ENCODE measurements at places on chromosomes 5 and 9.
A peak's percentile ranks its signal among the peaks of the same experiment; 100 is the strongest.

DNA sequence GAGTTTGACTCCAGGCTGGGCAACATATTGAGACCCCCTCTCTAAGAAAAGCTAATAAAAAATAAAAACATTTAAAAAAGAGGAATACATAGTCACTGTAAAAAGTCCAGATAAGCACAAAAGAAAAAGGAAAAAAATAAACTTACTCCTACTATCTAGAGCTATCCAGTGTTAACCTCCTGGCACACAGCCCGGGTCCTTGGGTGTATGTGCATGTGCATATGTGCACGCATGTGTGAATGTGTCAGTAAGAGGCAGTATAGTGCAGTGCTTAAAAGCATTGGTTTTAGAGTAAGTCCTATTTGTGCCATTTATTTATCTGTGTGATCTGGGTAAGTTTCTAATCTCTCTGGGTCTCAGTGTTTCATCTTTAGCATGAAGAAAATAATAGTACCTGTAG lies 26.7 kb downstream of the FAM219A start:
- DNase-seq: peak; percentile 30

DNA sequence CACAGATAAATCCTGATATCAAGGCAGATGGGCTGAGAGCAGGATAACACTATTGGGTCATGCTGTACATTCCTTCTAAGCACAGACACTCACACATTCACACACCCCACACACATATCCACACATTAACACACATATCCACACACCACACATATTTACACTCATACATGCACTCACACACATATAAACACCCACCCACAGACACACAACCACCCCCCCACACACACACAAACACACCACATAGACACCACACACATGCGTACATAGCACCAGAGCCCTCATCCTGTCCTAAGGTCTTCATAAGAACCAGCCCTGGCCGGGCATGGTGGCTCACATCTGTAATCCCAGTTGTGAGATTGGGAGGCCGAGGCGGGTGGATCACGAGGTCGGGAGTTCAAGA lies 322.3 kb upstream of the ADCY2 start:
- no peak for DNase-seq

DNA sequence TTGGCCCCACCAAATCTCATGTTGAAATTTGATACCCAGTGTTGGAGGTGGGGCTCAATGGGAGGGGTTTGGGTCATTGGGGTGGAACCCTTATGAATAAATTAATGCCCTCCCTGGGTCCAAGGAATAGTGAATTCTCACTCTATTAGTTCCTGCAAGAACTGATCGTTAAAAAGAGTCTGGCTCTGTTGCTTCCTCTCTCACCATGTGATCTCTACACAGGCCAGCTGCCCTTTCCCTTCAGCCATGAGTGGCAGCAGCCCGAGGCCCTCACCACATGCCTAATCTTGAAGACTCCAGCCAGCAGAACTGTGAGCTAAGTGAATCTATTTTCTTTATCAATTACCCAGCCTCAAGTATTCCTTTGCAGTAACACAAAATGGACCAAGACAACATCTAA lies 106.0 kb downstream of the CAAP1 start:
- DNase-seq: no peak

GRCh38 chr9:138009803-138010690 lies 132.5 kb downstream of the CACNA1B start:
- DNase-seq: no peak

DNA sequence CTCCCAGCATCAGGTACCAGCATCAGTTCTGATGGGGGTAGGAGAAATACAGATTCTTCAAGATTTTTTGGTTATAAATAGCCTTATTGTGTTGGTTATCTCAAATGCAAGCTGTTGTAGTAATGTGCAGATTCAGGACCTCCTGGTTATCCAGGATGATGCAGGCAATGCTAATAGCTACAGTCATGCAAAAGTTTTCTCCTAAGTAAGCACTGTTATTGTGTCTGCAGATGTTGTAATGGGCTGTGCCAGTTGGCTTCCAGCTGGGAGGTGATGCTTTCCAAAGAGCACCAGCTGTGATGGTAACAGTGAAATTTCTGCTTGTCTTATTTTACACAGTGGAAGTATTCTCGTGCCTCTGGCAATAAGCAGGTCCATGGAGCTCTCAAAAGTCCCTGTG lies 719.2 kb upstream of the CTNND2 start:
- no peak for DNase-seq

DNA sequence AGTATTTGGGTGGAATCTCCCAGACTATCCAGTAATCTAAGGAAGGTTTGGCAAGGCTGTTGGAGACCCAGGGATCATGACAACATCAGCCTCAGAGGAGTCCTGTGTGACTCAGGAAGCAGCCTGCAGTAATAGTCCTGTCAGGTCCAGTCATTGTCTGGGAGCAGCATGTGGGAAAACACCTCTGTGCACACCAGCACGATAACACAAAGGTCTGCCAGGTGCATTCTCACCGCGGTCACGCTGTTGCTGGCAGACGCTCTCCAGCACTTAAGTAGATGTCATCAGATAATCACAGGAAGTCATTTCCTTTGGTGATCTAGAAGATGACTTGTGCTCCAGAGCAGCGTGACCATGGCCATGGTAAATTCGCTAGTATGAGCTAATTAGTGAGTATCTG lies 99.2 kb upstream of the IQGAP2 start:
- DNase-seq: peak; percentile 52

- peak; percentile 24 for DNase-seq
These were observed 31.3 kb downstream of the ISOC1 start for GRCh38 chr5:129125819-129126218.

DNA sequence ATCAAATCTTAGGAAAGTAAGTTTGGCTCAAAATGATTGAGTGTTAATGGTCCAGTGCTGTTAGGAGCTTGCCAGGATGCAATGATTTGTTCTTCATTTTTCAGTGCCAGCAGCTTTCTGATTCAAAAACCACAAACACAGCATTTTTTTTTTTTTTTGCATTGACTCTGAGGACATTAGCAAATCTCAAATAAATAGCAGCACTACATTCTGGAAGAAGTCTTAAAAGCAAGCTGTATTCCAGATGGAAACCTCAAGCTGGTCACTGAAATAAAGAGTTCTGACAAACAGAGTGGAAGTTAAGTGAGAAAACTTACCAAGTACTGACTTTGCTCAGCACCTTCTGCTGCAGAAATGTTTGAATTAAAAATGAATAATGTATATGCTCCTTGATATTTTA lies 1653.1 kb upstream of the CDH9 start:
- DNase-seq: no peak

DNA sequence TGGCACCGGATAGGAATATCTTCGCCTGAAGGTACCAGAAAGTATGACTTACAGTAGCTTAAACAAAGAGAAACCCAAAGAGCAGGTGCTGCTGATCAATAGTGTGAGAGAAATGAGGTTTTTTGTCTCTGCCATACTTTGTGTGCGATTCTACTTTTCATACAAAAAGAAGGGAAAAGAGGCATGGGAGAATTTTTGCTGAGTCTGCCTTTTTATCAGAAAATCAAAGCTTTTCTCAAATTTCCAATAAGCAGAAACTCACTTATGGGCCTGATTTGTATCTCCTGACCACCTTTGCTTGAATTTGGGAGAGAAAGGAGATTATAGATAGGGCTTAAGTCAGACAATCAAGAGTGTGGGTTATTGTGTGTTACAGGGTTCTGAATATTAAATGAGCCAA lies 65.5 kb upstream of the TAF11L2 start:
- DNase-seq: no peak

DNA sequence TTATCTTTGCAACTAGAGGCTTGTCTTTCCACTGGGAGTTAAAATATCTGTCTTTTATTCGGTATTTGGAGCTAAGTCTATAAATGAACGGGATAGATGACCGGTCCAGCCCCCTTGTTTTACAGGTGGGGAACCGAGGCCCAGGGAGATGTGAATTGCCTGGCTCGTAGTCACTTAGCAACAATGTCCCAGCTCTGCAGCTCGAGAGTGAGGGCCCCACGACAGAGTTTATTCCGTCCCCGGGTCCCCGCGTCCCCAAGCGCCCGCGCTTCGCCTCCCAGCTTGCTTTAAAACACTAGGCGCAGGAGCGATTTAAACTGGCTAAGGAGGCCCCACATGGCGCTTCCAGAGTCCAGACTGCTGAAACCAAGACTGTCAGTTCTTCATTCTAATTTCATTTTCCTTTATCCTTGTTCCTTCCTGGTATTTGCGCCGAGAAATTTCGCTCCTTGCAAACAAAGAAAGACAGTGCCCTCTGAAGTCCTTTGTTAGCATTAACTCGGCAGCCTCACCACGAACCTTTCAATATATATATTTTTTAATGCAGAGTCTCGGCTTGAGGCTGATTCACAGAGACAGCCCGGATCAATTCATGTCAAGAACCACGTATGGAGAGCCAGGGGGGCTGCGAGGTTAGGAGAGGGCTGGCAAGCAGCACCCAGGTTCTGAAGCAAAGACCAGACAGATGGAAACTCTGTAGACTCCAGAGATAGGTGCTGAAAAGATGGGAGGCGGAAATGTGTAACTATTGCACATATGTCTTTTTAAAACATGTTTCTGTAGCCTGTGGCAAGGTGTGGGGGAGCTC lies 1.4 kb upstream of the ENC1 start:
- peak; percentile 84 for DNase-seq

DNA sequence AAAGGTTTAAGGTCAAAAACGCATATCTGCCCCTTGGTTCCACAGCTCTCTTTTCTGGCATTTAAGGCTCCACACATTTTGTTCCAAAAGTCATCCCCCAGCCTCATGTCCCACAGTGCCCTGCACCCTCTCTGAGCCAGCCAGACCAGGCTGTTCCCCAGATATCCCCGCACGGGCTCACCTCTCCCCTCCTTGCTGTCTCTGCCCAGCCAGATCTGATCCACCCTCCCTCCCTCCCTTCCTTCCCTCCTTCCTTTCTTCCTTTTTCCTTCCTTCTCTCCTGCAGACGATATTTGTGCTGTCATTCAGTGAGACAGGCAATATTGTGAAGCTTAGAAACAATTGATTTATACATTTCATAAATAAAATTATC lies 37.0 kb downstream of the DUSP1 start:
- no peak for DNase-seq

- peak; percentile 65 for DNase-seq
These were observed 15.7 kb downstream of the RGS3 start for GRCh38 chr9:113479174-113479621.

- DNase-seq: no peak
These were observed 6.8 kb downstream of the SNX30 start for GRCh38 chr9:112757282-112757883.

- DNase-seq: no peak
These were observed 38.4 kb upstream of the PCA3 start for GRCh38 chr9:76725885-76726284.

DNA sequence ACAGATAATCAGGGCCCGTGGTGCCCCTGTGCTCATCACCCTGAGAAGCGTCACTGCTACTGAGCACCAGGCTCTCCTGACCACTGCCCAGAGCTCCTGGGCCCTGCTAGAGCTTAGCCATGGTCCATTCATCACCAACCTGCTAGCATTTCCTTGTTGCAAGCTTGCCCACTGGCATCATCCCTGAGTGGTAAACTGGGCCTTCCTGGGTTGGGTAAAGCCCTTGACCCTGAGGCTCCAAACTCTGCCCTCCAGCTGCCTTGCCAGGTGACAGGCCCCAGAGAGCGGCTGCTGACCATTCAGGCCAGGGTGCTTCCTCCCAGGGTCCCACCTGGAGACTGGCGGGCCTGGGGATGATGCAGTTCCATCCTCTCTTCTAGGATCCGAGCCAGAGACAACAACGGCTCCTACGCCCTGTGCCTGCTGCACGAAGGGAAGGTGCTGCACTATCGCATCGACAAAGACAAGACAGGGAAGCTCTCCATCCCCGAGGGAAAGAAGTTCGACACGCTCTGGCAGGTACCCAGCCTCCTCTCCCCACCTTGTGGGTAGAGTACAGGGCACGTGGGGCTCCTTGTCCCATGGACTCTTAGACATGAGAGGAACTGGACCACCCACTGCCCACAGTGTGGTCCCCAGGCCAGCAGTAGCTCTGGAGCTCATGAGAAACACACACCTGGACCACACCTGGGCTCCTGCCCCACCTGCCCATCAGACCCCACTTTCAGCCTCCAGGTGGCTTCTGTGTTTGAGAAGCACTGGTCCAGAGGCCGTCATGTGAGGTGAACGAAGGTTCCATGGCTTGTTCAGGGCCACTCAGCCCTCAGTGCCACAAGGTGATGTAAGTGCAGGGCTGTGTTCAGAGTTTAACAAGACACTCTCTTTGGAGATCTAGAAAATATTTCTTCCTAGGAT lies 60.5 kb downstream of the SYK start:
- DNase-seq: no peak

GRCh38 chr5:57508211-57508610 lies 25.6 kb upstream of the ACTBL2 start:
- DNase-seq: no peak

GRCh38 chr5:94442991-94443390 lies 175.4 kb downstream of the KIAA0825 start:
- no peak for DNase-seq

- DNase-seq: no peak
These were observed at the start of gene COL15A1 for GRCh38 chr9:98943682-98944056. Gene COL15A1, plus strand, starts transcription at chr9:98943907. Its CDS starts 155 bp downstream, at chr9:98944062.

DNA sequence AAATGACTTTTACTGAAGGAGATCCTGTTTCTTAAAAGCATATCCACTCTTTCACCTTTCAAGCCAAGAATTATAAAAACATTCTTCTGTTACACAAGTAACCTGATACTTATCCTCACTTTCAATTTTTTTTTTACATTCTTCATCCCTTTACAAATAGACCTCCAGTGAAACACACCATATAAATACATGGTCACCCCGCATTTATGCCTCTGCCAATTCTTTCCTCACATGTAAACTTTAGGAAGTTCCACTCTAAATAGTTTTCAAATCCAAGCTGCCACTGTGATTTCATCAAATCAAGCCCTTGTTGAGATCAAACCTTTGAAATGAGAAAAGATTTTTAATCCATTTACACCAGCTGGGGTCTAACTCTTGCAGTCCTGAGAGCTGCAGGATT lies 40.0 kb downstream of the GAS1 start:
- no peak for DNase-seq

GRCh38 chr9:31601666-31602065 lies 782.8 kb upstream of the ACO1 start:
- no peak for DNase-seq

- DNase-seq: no peak
These were observed 2.2 kb upstream of the SPTAN1 start for GRCh38 chr9:128550226-128550625.

GRCh38 chr9:97740848-97741821 lies 44.0 kb upstream of the XPA start:
- DNase-seq: peak; percentile 55

DNA sequence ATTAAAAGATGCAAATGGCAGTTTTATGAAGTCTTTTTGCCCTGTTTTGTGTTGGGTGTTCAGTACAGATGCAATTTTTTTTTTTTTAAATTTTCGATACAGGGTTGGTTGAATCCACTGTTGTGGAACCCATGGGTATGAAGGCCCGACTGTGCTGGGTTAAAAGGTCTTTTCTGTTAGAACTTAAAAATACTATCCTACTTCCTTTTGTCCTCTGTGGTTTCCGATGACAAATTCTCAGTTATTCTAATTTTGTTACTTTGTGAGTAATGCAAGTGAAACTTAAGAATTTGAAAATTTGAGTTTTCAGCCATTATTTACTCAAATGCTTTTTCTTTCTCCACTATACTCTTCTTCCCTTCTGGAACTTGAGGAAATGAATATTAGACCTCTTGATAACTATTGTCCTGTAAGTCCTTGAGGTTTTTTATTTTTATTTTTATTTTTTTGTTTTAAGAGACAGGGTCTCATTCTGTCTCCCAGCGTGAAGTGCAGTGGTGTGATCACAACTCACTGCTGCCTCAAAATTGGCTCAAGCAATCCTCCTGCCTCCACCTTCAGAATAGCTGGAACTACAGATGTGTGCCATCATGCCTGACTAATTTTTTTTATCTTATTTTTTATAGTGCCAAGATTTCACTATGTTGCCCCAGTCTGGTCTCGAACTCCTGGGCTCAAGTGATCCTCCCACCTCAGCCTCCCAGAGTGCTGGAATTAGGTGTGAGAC lies 67.5 kb downstream of the ZCCHC7 start:
- no peak for DNase-seq

- peak; percentile 90 for DNase-seq
These were observed 22.2 kb downstream of the BHMT start for GRCh38 chr5:79133657-79134451.
